ENCODE measurements at places on chromosomes 2 and 18.

DNA sequence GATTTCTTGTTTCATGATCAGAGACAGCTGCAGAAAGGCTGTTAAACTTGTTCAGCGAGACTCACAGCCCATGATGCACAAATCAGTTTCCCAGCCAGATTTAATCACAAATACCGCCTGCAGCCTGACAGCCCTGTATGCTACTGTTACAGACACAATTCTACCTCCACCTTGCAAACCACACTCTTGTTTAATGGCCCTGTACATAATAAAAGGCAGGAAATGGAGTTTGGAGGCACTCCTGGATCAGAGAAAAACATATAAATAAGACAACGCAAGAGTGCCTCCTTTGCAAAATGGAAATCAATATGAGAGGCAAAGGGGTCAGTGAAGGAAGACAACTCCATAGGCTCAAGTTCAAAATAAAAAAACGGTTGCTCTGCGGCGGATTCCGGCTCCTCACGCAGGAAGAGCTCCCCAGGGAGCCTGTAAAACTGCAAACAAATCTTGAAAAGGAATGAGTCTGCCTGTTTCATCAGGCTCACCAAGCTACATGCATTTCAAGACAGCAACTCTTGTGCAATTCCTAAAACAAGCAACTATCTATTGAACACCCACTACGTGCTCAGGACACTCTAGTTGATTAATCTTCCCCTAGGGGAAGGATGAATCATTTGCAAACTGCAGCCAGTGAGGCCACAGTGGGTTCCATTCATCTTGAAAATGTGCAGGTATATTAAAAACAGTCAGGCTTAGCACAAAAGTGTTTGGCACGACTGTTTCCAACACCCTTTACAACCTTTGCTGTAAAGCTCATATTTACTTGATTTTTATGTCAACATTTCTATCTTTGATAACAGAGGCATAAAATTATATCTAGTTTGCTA lies 37.5 kb downstream of the TBC1D8 start:
- peak; percentile 84 for DNase-seq

DNA sequence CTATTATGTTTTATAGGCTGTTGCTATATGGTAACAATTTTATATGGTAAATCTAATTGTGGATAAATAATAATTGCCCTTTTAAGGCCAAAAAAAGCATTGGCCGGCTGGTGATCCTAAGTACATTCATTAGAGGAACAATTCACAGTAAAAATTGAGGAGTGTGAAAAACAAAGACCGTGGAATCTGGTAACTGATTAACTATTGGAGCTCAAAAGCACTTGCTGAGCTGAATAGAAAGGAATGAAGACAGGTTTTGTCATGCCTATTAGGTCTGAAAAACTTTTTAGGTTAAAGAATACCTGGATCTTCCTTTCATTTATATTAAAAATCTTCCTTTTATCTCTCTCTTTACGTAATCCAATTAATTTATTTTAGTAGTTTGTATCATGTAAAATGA lies 18.5 kb upstream of the RBBP8 start:
- DNase-seq: no peak

DNA sequence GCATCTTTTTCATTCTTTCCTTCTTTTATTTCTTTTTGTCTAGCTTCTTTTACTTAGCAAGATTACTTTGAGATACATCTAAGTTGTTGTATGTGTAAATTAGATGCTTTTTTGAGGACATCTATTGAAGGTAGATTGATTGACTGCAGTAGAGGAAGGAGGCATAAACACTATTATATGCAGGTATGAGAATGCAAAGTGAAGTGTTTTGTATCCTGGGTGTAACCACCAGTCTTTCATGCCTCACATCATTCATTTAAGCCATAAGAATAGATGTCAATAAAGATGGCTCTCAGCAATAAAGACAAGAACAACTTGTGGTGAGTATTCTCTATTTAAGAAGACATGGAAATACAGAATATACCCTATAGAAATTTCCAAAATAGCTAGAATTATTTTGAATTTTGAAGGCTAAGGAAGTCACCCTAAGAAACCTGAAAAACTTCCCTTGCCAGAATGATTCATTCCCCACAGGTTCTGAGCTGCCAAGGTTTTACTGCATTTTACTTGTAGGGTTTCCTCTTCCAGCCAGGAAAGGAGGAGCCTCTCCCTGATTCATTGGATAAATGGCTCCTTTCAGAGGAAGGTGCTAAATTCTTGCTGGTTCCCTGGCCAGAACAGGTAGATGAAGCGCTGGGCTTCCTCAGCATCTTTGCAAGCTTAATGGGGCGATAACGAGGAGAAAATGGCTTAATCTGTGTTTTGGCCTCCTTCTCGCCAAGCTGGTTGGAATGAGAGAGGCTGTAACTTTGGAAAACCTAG lies 279.8 kb upstream of the SLC14A2 start:
- DNase-seq: peak; percentile 16

- DNase-seq: no peak
These were observed 20.7 kb downstream of the SFT2D3 start for GRCh38 chr2:127721978-127722355.

- DNase-seq: no peak
These were observed 10.8 kb upstream of the SMAD7 start for GRCh38 chr18:48961547-48961946.

DNA sequence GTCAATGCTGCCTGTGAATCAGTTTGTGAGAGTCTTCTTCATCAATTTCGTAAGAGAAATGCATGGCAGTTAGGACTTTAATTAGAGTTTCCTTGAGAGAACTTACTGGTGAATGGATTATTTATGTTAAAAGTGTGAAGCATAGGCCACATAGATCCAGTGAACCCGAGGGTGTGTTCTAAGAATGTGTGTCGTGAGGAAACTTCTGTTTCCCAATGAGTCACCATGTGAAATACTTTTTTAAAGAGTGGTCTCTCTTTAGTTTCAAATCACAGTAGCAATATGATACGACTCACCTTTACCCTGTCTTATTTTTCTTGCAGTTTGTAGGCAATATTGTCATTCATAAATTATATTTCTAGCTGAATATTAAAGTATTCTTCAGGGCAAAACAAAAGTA lies 18.5 kb downstream of the THSD7B start:
- DNase-seq: no peak

- peak; percentile 93 for DNase-seq
These were observed 49.1 kb downstream of the KCNIP3 start for GRCh38 chr2:95346231-95346737.

DNA sequence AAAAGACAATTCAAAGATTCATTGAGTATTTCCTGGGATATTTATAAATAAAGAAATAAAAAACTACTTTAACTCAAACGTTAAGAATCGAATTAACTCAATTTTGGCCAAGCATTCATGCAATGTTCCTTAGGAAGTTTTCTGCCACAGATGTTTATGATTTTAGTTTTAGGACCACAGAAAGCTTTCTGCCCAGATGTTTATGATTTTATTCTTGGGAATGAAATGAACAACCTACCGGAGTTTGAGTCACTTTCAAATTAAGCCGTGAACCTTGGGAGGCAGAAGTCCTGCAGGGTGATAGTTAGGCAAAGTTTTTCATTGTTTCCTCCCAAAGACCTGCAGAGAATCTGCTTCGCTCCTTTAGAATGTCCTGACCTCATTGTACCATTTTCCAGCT lies 34.7 kb upstream of the MBP start:
- DNase-seq: peak; percentile 69

- no peak for DNase-seq
These were observed 9.3 kb upstream of the NMS start for GRCh38 chr2:100460904-100461530.

DNA sequence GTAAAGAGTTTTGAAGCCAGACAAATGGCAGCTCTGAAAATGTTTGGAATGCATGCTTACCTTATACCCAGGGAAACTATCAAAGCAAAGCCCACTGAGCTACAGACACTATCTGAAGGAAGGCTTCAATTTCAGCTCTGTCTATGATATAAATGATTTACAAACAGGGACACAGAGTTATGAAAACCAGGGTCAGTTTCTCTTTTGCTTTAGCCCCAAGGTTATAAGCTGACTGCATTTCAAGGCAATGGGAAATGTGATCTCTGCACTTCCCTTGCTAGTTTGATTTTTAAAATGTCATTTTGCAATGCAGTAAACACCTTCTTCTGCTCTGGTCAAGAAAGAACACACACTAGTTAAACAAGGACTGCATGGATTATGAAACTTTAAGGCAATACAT lies 65.2 kb upstream of the CCDC195 start:
- DNase-seq: no peak

- DNase-seq: no peak
These were observed 255.0 kb downstream of the TRIB2 start for GRCh38 chr2:12971581-12972365.

DNA sequence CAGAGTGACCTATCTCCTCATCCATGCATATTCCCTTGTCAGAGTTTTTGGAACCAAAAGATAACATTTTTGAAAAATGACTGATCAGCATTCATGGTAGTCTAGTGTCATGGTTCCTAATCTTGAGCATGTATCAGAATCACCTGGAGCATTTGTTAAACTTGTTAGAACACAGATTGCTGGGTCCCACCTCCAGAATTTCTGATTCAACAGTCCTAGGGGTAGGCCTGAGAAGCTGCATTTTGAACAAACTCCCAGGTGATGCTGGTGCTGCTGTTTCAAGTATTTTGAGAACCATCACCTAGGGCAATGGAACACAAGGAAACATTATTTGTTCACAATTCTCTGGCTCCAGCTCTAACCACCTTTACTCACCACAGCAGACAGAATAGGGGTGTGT lies 21.0 kb downstream of the TMEM200C start:
- DNase-seq: no peak

DNA sequence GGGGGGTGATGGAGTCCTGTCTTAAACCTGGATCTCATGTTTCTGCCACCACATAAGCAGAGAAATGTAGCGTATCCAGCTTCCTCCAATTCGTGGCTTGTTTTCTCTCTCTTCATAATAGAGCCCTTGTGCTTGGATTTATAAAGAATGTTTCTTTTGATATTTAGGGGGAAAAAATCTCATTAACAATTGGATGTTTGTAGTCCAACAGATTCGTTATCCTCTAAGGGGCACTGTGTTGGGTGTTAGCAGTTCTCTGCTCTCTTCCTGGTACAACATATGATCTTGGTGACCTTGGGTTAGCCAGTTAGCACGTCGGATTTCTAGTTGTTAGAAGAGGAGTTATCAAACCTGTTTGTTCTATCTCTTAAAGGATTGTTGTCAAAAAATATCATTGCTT lies 127.8 kb downstream of the FMNL2 start:
- no peak for DNase-seq

DNA sequence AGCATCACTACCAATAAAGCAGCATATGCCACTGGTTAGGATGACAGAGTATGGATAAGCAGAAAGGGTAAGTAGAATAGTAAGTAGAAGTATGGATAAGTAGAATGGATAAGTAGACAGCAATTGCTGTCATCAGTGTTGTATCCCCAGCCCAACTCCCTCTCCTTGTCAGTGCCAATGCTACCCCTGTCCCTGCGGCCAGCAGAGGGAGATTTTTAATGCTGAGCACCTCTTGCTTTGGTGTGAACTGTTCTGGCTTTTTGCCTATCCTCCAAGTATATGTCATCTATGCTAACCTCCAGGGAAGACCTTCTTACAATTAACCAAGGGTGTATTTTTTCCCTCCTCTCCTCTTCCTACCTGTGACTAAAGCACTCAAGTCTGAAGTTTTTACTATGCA lies 136.7 kb upstream of the SPHKAP start:
- peak; percentile 25 for DNase-seq

DNA sequence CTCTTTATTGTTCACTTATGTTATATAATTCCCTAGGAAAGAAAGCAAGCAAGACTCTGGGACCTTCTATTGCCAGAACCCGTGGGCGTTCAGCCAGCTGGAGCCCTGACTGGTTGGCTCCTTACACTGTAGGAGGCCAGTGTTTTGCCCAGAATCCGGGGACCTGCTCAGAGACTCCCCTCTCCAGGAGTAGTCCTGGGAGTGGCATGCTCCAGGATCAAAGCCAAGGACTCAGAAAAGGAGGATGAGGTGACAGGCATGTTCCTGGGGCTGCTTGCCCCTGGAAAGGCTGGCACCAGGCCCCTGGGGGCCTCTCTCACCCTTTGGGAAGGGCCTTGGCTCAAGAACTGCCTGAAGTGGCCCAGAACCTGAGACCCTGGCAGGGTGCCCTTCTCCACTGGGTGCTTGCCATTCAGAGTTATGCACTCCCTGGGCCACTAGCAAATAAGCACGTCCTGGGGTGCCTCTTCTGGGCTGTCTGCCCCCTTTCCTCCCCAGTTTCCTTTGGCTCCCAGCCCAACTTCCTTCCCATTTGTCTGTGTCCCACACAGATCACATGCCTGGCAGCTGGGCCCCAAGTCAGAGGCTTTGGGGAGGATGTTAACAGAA lies 19.6 kb upstream of the KIF3C start:
- no peak for DNase-seq

DNA sequence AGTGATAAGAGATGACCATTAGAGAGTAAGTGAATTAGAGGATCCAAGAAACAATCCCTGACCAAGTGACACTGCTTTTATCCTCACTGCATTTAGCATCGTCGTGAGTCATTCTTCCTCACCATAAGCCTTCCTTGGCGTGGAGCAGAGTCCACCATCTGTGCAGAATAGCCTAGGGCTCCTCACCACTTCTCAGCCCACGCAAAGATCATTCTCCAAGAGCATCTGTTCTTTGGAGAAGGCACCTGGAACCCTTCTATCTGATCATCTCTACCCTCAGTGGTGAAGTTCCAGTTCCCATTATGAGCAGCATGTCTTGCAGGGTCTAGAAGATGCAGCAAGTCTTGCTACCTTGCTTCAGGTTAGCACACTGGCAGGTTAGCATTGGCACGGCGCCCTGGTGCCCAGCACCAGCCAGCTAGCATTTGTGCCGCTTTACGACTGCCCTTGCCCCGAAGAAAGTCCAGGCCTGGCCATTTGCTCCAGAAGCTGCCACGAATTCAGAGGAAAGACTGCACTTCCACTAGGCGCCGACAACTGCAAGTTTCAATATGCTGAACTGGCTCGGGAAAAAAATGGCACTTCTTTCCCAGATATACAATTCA lies 225.8 kb downstream of the TTC32 start:
- DNase-seq: peak; percentile 84

- peak; percentile 5 for DNase-seq
These were observed 31.2 kb downstream of the SCN9A start for GRCh38 chr2:166344286-166345113.

- no peak for DNase-seq
These were observed 94.4 kb upstream of the XPO1 start for GRCh38 chr2:61632276-61633169.

DNA sequence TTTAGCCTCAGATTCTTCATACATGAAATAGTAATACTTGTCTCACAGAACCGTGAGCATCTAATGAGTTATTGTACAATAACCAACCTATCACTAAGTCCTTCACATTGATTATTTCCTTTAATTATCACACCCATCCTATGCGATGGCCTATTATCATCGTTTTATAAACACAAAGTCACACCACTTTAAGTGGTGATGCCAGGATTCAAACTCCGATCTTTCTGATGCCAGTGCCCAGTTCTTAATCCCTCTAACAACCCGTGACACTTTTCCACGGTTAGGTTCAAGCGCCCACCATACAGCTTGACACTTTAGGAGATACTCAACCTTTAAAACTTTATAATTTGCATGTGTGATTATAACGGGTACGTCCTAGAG lies 523 bp upstream of the ALMS1 start:
- DNase-seq: no peak

DNA sequence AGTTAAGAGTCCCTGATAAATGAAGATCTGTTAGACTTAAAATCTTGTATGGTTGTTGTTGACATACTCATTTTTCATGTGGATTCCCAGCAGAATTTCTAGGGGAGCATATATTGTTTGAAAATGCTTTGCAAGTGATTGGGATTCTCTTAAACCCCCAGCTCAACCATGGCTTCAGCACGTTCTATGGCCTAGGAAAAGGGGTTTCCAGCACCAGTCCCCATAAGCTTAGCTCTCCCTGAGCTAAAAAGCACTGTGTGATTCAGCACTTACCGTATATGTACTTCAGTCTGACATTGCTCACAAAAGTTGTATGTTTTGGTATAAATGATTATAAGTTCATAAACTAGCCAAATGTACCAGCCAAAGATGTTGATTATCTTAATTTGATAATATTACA lies 80.1 kb upstream of the EPB41L5 start:
- no peak for DNase-seq

Measured in AG08395 (cell line).